T47D (cell line): ENCODE measurements at places on chromosomes 2 and 18.

DNA sequence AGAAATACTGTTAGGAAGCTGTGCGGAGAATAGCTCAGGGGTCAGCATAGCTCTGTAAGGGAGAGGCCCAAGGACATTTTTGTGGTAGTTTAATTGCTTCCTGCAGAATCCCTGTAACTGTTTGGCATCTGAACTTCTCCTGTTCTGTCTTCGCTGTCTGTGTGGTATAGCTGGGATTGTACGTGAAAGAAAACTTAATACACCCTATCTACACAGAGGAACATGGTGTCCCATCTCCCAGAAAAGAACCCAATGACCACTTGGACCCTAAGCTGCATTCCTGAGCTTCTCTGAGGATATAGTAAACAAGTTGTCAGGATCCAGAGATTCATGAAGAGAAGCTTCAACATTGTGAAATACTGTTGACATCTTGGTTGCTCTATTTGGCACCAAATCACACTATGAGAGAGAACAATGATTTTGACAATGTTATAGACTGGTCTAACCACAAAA, 81.3 kb downstream of the CDC42EP3 start:
- no peak for DNase-seq

- no peak for DNase-seq
Observed at GRCh38 chr2:126882181-126882580, 16.5 kb upstream of the TEX51 start.

- DNase-seq: no peak
Observed at GRCh38 chr2:213959589-213959988, 451.3 kb upstream of the VWC2L start.

DNA sequence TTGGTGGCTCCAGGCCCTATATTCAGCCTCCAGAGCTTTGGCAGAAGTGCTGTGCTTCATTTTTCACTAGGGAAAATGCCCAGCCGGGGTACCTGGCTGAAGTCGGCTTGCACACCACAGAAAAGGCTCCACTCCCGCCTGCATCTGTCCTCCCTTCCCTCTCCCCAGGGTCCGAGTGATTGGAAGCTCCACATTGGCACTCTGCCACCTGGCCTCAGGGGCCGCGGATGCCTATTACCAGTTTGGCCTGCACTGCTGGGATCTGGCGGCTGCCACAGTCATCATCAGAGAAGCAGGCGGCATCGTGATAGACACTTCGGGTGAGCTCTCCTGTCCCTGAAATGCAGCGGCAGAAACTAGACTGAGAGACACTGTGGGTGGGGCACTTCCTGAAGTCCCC, 47.4 kb downstream of the IMPA2 start:
- no peak for DNase-seq

DNA sequence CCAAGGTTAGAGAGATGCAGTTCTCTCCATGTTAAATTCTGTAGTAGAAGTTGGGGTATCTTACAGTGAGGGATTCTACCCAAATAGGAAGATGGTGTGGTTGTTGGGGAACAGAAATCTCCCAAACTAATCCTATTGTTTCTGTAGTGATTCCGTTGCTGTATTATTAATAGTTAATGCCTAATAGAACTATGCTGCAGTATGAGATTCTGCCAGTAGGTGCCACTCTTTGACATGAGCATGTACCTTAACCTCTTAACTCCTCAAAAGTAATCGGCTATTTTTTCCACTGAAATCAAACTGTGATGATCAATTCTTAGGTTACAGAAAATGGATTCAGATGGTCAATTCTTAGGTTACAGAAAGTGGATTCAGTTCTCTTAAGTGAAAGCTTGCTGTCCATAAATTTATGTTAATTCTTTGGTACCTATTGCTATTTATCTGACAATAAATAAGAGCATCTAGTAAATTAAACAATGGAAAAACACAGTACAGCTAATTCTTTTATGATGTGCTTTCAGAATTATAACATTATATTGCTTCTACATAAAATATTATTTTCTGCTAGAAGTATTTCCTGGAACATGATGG, 97.9 kb upstream of the DLX2 start:
- no peak for DNase-seq

DNA sequence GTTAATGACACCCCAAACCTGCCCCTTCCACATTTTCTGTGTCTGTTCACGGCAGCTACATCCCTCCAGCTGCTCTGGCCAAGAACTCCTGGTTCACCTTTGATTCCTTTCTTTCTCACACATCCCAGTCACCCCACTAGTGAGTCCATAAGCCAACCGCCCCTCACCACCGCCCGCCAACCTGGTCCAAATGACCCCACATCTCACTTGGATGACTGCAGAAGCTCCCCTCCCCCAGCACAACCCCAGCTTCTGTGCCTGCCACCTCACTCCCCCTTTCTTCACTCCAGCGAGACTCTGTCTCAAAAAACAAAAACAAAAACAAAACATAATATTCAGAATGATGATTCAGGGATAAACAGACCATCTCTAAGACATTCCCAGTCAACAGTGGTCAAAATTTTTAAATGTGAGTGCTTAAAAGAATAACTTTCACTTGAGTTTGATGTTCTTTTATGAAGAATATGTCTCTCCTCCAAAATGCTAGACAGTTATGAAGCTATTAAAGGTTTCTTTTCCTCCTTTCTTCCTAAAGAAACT, 3.2 kb downstream of the CYS1 start:
- no peak for DNase-seq

- DNase-seq: no peak
Observed at GRCh38 chr18:58046093-58046793, 2.2 kb downstream of the NEDD4L start.

DNA sequence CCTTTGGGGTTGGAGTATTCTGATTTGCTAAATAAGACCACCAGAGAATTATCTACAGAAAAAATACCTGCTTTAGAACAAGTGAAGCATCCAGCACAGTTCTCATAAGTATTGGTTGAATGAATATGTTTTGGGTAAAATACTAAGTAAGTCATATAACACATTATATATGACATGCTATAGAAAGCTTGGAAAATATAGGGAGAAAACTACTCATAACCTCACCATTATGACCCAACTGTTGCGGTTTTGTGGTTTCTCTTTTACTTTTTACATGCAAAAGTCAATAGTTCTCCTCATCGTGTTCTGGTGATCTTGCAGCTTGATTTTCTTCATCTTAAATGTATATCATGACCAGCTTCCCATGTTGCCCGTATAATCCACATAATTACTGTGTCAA, 66.2 kb downstream of the DIPK1C start:
- no peak for DNase-seq

- no peak for DNase-seq
Observed at GRCh38 chr2:160463245-160463644, 30.4 kb downstream of the RBMS1 start.

DNA sequence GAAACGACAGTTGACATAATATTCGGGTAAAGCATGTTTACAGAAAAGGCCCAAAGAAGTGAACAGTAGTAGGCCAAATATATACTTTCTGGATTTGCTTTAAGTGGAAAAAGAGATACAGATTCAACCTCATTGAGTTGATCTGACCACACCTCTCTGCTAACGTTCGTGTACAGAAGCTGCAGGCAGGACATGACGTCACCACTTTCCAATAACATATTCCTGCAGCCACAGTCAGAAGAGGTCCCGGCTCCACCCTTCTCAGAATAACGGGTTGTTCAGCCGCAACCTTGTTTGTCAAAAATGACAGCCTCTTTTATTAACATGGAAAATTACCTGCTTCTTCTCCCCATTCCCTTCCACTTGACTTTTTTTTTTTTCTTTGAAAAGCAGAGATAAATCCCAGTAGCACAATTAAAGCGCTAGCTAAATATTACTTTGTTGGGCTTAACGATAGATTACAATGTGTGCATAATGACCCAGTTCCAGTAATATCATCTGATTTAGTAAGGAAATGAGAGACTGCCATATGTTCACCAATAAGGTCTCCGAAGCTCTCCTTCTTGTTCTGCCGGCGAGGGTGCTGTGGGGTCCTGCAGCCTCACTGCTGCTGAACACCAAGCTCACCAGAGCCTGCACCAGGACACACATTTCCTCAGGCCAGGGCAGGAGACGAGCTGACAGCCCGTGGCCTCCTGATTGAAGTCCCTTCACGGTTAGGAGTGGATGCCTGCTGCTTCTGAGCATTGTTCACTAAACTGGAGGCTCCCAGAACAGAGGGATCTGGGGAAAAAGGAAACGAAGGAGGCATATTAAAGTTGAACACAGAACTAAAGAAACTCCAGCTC, 451.0 kb upstream of the SALL3 start:
- DNase-seq: no peak

GRCh38 chr2:26274058-26274613, 29.4 kb downstream of the HADHB start:
- peak; percentile 74 for DNase-seq

GRCh38 chr18:21761471-21762115, 21.0 kb downstream of the MIB1 start:
- no peak for DNase-seq

GRCh38 chr2:233746475-233747282, 13.4 kb upstream of the UGT1A1 start:
- no peak for DNase-seq

- DNase-seq: no peak
Observed at GRCh38 chr2:33091541-33092123, 144.9 kb downstream of the LTBP1 start.

DNA sequence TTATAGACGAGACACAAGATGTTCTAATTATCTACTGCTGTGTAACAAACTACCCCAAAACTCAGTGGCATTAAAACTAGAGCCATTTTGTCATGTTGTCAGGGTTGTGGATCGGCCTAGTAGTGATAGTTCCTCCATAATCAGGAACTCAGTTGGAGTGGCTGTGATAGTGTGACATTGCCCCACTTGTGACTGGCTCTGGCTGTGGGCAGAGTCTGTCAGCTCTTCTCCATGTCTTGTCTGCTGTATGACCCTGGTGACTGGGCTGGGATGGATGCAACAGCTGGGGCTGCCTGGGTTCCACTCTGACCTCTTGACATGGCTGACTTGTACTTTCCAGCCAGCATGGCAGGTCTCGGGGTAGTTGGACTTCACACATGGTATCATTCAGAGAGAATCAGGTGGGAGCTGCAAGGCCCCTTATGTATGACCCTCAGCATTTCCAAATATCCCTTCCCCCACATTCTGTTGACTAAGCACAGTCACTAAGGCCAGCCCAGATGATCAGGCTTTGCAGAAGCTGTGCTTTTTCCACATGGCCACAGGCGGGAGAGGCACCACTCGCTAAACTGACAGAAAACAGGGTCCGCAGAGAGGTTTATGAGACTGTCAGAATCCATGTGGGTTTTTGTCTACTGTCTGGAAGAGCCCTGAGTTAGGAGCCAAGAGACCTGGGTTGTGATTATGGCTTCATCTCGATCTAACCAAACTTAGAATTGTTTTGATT, 50.3 kb downstream of the SETBP1 start:
- DNase-seq: no peak

DNA sequence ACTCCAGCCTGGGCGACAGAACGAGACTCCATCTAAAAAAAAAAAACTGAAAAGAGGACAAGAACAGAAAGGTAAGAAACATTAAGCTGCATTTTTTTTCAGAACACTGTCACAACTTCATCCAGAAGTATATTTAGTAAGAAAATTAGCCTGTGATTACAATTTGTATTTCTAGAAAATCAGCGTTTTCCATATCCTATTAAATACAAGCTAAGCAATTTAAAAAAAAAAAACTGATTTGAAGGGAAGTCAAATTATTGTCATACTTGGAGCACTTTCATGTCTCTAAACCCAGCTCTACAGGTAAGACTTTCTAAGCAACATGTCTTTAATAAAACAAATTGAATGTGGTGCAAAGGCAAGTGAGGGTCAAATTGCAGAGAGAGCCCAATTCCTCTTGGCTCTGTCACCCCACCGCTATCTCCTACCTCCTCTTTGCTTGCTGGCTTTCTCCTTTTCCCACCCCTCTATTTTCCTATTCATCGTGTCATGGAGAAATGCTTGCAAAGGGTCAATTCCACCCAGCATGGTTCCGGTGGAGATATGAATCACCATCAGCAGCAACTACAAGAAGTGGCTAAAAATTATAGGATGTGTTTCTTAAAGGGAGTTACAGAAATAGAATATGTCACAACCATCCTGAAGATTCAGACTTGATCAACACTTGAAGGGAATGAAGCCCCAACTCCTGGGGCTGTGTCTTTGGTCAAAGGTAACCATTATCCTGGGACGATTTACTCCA, 68.4 kb upstream of the BCL11A start:
- DNase-seq: no peak

- no peak for DNase-seq
Observed at GRCh38 chr2:227464361-227464760, 7.6 kb upstream of the AGFG1 start.

DNA sequence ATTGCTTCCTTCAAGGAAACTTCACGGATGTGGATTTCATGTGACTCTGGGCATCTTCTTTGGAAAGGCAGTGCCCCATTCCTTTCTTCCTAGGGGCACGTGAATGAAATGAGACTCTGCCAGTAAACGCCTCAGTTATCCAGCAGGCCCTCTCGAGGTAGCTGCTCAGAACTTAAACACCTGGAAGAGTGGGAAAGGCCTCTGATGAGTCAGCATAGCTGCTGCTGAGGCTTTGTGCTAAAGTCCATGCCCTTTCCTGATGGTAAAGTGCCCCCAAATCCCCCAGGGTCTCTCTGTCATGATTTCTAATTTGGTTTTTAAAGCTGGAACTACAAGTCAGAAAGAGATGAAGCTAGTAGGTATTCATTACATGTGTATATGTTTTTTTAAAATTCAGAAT, 3.8 kb downstream of the SLC1A4 start:
- DNase-seq: no peak

GRCh38 chr2:113225263-113226259, 51.8 kb downstream of the PSD4 start:
- no peak for DNase-seq

GRCh38 chr18:10009321-10010144, 95.7 kb downstream of the VAPA start:
- DNase-seq: no peak
